ENCODE measurements at places on chromosomes 16 and 17.

DNA sequence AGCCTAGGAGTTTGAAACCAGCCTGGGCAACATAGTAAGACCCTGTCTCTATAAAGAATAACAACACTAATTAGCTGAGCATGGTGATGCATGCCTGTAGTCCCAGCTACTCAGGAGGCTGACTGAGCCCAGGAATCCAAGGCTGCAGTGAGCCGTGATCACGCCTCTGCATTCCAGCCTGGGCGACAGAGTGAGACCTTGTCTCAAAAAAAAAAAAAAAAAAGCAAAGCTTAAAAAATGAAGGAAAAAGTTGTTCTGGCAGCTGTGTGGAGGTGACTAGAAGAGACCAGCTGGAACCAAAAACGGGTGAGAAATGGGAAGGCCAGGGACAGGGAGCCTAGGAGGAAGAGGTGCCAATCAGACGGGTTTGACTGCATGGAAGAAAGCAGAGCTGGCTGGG lies 4.2 kb downstream of the BCL7C start:
- DNase-seq = no peak

- DNase-seq = no peak
These were observed 10.5 kb downstream of the GGA2 start for GRCh38 chr16:23499801-23500200.

DNA sequence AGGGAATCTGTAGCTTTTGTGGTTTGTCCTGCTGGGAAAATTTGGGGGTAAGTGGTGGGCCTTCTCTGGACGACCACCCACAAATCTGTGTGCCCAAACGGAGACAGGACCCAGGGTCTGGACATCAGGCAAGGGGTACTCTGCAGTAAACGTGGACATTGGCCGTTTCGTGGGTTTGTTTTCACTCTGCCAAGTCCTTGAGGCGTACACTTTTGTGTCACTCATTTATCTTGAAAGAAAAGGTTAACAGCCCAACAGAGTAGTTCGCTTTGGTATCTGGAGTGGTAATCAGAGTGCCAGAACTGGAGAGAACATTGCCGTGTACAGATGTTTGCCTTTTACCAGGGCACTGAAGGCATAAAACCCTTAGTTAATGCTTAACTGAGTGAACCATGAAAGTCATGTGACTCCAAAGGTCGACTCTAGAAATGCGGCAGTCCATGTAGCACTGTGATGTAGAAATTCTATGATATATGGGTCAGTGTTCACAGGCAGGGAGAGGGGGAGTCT lies 15.4 kb downstream of the NAA60 start:
- DNase-seq = no peak

DNA sequence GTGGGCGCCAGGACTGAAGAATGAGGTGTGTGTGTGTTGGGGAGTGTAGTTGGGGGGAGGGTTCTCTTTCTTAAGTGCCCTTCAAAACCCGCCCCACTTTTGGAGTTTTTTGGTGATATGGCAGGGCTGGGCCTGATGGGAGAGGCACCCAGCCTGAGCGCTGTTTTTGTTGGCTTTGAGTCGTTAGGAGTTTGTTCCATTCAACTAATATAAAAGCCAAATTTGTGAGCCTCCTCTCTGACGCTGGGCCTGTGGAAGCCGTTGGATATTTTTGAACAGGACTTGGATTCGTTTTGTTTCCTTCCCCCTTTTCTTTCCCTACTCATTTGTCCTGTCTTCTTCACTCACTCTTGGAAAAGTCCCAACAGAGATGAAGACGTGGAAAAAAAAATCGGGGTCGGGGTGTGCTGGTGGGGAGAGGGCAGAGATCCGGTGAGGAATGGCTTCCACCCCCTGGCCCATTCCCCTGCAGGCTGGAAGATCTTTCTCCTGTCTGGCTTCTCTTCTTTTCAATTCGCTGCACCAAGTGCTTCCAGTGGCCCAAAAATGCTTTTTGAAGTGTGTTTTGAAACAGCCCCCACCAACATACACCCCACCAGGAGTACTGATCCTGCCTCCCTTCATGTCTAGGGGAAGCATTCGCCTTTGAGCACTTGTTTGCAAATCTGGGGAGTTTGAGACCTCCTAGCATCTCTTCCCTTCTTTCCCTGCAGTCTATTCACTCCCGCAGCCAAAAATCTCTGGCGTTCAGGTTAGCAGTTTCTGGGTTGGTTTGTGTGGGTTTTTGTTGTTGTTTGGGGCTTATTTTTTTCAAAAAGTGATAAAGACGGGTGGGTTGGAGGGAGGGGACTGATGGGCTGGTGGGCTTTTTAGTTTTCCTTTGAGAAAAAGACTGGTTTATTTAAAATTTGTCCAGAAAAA lies 2.6 kb downstream of the FZD2 start:
- DNase-seq = no peak

DNA sequence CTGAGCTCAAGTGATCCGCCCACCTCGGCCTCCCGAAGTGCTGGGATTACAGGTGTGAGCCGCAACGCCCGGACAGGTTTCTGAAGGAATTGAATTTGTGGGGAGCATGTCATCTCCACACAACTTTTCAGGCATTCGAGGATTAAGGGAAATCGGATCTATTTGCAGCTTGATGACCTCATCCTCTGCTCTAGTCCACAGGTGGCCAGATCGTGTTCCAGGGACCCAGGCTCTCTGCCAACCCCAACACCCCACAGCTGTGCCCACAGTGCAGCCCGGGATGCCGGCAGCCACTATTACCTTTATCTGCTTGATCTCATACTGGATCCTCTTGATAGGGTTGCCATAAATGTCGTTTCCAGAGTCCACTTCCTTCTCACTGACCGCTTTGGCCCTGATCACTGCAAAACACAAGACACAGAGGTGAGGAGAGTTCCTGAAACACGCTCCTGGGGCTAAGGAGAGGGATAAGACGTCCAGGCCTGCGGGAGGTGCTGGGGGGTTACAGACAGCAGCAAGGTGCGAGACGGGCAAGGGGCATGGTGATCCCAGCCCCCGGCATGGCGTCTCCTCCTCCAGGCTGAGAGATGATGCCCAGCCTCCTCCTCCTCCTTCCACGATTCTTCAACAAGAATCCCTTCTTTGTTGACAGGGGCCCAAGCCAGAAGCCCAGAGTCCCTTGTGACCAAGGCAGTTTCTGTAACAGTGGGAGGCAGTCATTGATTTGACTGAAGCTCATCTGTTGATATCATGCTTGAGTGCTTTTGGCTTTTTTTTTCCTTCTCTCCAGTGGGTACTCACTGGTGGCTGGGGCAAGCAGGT lies 29.3 kb downstream of the CEP295NL start:
- no peak for DNase-seq

GRCh38 chr17:44766409-44767038 lies 7.7 kb downstream of the ADAM11 start:
- no peak for DNase-seq

DNA sequence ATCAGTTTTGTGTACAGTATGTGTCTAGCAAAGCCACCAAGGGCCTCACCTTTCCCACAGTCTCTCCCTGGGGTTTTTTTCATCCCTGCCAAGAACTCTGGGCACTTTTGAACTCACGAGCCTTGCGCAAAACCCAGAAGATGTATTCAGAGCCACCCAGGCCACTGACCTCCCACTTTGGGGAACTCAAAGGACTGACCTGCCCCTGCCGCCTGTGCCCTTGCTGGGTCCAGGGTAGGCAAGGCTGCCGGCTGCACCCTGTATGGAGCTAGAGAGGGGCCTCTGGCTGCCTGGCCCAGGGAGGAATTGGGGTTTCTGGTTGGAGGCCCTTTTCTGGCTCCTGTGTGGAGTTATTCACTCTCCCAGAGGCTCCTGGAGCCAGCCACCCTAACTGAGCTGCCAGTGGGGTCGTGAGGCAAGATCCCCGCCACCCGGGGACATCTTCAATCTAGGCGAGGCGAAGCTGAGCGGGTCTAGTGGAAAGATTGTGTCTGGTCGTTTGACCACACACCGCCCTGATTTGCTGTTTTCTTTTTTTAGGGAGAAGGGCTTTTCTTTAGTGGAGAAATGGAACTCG lies 1.9 kb downstream of the CDK5R1 start:
- DNase-seq = no peak

DNA sequence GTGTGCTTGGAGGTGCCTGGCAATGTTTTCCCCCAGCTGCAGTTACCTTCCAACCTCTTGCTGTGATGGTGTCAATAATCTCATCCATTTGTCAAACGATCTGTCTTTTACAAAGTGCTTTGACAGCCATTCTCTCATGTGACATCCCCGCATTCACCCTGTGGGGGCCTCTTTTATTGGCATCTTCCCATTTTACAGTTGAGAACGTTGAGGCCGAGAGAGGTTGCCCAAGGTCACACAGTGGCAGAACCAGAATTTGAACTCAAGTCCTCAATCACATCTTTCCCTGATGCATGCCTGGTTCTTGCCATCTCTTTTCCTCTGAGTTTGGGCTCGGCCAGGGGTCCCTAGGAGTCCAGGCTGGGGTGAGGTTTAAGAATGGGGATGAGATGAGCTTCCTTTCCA lies 1.5 kb downstream of the TAOK2 start:
- DNase-seq = no peak

GRCh38 chr17:77228241-77228752 lies 87.5 kb downstream of the SEC14L1 start:
- DNase-seq = no peak

- no peak for DNase-seq
These were observed 38.5 kb upstream of the CORO6 start for GRCh38 chr17:29661213-29661612.

DNA sequence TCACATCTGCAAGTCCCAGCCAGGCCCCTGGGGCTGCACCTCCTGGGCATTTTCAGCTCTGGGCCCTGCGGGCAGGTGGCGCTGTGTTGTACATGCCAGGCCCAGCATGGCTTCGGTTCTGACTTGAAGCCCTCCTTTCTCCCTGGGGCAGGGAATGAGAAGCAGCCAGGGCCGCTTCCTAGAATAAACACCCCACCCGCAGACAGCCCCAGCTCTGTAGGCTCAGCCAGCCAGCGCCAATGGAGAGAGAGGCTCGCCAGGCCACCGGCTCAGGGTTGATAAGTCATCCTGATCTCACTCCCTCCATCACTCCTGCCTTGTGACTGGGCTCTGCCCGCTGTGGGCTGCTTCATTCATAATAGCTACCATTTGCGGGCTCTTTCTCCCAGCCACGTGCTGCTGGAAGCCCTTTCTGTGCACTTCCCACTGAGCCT lies 6.0 kb upstream of the GLIS2 start:
- no peak for DNase-seq

DNA sequence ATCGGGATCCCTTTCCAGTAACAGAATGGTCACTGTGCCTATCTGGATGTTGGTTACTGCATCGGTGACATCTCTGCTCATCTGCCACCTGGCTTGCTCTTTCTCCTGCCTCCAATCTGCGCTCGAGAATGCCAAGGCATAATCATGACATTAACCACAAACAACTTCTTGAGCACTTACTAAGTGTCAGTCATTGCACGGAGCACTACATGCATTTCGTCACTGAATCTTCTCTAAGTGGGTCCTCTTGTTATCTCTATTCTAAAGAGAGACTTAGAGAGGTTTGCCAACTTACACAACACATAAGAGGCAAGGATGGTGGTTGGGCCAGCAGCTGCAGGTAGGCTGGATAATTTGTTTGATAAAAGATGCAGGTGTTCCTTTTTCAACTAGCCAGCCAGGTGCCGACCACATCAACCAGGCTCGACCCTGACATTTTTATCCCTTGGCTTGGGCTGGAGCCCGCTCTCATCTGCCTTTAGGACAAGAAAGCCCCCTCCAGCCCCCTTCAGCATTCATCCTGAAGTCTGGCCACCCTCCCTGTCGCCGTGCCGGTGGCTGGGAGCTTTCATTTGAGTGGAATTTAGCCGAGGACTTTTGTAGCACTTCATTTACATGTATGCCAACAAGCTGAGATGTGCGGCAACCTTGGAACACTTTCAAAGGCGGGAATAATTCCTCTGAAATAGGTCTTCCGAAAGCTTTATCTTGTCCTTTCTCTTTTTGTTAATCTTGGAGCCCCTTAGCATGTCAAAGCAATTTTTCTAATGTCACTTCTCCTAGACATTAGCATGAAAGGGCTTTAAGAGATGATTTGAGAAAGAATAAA lies 89.3 kb upstream of the NKD1 start:
- DNase-seq = no peak

- DNase-seq = no peak
These were observed 3.1 kb downstream of the PRSS21 start for GRCh38 chr16:2819939-2820835.

DNA sequence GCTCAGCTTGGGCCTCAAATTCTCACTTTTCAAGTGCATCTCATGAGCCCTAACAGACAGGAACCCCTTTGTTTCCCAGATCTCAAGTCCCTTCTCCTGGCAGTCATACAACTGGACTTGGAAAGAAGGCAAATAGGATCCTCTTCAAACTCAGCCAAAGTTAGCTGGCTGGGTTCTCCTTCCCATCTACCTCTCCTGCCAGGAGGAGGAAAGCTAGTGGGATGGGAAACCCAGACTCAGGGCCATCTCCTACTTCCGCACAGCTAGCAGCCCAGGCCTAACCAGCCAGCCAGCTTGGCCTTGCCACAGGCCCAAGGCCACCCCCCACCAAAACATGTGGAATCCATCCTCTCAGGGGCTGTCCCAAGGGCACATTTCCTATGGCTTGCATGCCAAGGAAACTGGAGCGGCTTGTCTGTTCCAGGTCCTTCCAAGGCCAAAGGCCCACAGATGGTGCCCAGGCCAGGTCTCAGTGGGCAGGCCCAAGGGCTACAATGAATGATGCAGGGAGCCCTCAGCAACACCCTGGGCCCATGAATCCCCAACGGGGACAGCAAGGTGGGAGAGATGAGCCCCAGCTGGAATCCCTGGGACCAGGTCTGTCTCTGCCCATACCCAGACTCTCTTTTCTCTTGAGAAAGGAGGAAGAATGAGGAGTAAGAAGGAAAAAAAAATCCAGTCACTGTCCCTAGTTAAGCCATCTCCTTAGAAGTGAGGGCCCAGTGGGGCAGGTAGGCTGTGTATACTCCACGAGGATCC lies 1.7 kb downstream of the SMARCD2 start:
- DNase-seq = no peak

GRCh38 chr16:49468611-49469310 lies 95.2 kb downstream of the C16orf78 start:
- no peak for DNase-seq

DNA sequence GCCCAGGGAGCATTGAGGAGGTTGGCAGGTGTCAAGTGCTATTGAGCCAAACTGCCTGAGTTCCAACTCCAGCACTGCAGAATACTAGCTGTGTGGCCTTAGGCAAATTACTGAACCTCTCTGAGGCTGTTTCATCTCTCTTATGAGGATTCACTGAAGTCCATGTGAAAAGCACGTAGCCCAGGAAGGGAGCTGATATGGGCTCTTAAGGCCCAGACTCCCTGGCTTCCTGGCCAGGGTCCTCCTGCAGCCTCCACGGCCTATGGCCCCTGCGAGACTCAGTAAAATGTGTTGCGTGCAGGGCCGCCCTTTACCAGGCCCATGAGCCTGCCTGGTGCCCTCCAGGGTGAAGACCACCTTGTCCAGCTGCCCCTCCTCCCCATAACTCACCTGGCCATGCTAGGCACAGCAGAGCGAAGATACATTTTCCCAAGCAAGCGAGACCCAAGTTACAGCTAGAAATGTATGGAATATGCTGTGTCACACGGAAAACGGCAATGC lies 133.7 kb upstream of the TNRC6C start:
- DNase-seq = no peak

DNA sequence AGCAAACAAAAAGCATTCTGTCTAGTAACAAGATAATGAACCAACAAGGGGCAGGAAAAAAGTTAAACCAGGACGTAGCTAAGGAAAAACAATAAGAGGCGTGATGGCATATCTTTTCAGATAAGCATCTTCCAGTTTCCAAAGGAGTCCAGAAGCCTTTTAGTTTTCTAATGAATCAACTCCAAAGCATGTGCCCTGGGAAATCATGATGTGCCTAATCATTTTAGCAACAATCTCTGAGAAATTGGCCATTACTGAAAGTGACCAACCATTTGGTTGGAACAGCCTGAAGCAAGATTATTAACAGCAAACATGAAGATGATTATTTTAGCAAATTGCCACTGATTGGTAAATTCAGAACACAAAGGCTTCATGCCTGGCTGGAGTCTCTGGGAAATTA lies 440.9 kb upstream of the MAF start:
- DNase-seq = no peak
